ENCODE measurements at places on chromosomes 2 and 18. TPM values are rescaled to one million over a fixed set of nuclear protein-coding genes. Genes with fewer than 3 reads are reported as not detected.

MARCHF4 gene
- total RNA-seq, result 0.42 TPM

ASTL gene
- total RNA-seq, result not detected

PPP3R1 gene
- 22.5 TPM for total RNA-seq

ALPP gene
- total RNA-seq, result not detected

RPL31 gene
- 1,051 TPM for total RNA-seq

L3MBTL4 gene
- 0.05 TPM for total RNA-seq

CHRNG gene
- not detected for total RNA-seq

WDR75 gene
- total RNA-seq, result 36.6 TPM

All from airway epithelial cell (primary cell).